ENCODE measurements at places on chromosomes 2 and 18. TPM values are rescaled to one million over a fixed set of nuclear protein-coding genes. Genes with fewer than 3 reads are reported as not detected.

DNA sequence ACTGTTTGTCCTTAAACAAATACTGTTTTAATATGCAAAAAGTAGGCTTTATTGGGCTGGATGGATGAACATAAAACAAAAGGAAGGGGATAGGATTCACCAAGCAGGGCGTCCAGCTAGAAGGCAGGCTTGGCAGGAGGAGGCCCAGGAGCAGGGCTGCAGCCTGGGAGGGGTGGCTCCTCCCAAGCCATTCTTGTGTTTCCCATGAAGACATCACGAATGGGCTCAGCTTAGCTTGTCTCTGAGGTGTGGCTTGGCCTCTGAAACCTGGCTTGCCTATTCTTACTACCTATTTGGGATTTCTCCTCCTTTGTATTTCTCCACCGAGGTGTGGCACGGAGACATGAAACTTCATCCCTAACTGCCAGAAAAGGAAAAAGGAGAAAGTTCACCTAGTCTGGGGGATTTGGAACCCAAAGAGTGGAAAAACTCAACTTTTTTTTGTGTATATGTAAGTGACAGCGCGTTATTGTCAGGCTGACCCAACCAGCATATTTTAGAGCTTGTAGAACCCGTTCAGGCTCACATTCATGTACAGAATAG lies 481.9 kb upstream of the SPRED2 start:
- no peak for DNase-seq

DNA sequence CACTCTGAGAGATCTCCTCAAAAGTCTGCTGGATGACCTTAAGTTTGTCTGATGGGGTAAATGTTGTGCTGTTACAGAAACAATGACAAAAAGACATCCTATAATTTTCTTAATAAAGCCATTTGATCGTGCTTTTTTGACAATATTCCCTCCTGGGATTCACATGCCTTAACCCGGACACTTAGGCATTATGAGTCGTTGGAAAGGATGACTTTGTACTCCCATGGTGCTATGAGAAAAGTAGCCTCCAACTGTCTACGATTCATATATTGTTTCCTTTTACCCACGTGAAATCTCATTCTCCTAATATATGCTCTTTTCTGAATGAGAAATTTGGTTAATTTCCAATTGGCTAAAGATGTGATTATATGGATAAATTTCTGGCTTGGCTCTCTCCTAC lies 6.1 kb upstream of the MPP4 start:
- DNase-seq, result no peak

DNA sequence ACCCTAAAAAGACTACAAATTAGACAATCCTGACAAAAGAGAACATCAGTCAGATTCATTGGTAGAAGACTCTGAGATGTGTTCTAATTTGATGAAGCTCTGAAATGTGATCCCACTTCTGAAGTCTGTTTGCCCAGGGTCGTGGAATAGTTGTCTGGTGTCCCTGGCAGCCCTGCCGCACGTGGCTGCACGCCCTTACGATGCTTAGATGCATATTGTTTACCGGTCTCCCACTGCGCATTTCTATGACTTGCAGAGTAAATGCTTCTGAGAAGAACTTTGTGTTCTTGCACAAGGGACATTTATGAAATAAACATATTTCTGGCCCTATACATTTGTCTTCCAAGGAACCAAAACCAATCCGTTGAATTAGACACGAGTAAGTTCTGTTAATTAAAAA lies 243.2 kb downstream of the BABAM2 start:
- no peak for DNase-seq

GRCh38 chr2:104919127-104919526 lies 65.2 kb downstream of the POU3F3 start:
- no peak for DNase-seq

DNA sequence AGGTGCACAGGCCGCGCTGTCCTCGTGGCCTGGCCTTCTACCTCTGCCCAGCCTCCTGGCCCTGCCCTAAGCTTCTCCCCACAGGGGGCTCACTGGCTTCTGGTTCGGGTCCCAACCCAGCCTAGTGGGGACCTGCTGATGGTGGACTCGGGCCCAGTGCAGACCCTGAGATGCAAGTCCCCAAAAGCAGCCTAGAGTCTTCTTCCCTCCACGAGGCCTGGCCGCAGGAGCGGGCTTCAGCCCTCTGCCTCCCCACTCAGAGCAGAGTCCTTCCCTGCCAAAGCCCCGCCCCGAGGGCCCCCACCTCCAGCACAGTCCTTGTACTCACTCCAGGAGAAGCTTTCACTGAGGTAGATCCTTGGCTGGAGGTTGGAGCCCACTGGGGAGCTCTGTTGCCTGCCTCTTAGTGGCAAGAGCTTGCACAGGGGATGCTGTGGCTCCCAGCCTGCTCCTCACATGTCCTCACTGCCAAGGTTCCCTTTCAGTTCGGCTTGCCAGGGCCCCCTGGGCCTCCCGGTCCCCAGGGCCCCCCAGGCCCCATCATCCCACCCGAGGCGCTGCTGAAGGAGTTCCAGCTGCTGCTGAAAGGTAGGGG lies 3.6 kb downstream of the ERFE start:
- peak; percentile 29 for DNase-seq

DNA sequence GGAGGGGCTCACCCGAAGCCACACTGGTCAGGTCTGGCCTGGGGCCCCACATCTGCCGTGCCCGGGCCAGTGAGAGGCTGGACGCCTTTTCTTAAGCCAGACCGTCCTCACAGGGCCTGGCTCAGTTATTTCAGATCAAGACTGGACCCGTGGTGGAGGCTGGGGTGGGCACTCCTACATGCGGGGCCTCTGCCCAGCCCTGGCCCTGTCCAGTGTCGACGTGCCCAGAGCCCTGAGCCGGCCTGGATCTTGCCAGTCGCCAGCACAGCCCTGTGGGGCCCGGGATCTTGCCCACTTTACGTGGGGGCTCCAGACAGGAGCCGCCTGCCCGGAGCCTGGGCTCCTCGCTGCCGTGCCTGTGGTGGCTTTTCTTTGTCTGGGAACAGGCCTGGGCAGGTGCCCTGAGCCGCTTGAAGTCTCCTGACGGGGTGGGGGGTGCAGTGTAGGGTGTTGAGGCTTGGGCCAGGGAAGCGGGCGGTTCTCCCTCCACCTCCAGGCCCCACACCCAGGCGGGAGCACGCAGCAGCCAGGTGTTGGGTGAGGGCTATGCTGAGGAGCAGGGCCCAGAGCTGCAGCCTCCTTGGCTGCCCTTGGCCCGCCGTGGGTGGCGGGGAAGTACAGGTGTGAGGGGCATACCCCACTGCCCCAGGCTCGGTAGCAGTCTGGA lies 6.0 kb downstream of the GPC1 start:
- no peak for DNase-seq

GRCh38 chr2:5869936-5870335 lies 177.8 kb downstream of the SOX11 start:
- no peak for DNase-seq

- no peak for DNase-seq
Measured at GRCh38 chr2:4753721-4754120, 938.5 kb upstream of the SOX11 start.

- no peak for DNase-seq
Measured at GRCh38 chr2:226488034-226488433, 311.6 kb downstream of the IRS1 start.

- no peak for DNase-seq
Measured at GRCh38 chr2:190387422-190387821, 20.7 kb upstream of the MFSD6 start.

- no peak for DNase-seq
Measured at GRCh38 chr2:104698276-104698675, 155.6 kb upstream of the POU3F3 start.

- DNase-seq, result no peak
Measured at GRCh38 chr2:8527676-8528075, 154.2 kb upstream of the ID2 start.

GRCh38 chr2:207357216-207357615 lies 172.5 kb upstream of the CREB1 start:
- DNase-seq, result no peak

DNA sequence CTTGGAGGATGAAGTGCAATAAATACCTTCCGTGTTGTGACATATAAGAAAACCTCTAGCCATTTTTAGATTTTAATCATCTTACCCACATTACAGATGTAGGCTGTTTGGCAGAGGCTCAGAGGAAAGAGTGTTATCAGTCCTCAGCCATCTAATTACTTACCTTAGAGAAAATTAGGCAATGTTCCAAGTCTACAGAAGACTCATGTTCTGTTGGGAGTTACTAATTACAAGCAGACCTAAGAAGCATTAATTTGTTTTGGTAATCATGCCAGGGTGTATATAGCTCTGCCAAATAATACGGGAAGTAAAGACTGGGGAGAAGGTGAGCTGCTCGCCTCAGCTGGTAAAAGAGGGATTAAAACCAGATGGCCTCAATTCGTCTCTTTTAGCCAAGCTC lies 125.8 kb upstream of the PGAP1 start:
- peak; percentile 39 for DNase-seq

- no peak for DNase-seq
Measured at GRCh38 chr2:70330476-70330875, 28.6 kb upstream of the FAM136A start.

GRCh38 chr2:161983866-161984265 lies 90.1 kb downstream of the DPP4 start:
- no peak for DNase-seq

GRCh38 chr2:136117391-136117841 lies 533 bp downstream of the CXCR4 start:
- peak; percentile 71 for DNase-seq

DNA sequence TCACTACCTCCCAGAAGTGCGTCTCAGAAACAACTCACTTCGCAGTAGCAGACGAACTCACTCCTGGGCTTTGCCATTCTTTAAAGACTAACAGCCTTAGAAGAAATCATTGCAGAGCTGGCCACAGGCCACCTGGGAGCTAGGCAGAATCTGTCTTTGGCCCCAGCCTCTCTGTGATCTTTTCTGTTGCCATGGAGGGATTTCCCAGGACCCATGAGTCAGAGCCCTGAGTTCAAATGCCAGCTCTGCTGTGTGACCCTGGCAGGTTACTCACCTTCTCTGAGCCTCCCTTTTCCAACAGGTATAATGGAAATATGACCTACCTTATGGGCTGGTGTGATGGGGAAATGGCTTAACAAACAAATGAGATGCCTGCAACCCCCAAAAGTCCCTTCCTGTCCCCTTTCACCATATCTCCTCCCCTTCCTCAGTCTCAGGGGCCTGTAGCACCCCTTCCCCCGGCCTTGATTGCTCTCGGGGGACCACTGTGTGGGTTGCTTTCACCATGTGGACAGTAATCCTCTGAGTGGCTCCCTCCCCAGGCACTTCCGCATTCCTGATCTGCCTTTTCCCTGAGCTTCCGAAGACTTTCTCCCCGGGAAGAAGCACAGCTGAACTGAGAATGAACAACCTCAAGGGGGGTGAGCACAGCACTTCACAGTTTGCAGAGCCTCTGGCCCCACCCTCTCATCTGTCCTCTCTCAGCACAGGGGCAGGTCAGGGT lies 34.0 kb upstream of the SLC66A3 start:
- no peak for DNase-seq

DNA sequence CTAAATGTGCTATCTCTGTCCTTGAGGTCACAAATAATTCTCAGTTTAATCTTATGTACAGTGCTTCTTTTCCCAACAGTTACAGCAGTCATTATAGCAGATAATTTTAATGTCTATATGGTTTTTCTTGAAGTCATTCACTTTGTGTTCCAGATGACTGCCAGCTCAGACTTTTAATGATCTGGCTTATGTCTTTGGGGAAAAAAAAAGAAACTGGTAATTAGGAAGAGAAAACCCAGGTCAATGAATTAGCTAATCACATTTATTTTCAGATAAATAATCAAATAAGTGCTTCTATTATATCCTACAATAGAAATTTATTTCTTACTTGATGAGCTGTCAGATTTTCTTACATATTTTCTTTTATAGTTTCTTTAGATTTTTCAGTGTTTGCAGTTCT lies 96.0 kb downstream of the COMMD1 start:
- peak; percentile 23 for DNase-seq

DNA sequence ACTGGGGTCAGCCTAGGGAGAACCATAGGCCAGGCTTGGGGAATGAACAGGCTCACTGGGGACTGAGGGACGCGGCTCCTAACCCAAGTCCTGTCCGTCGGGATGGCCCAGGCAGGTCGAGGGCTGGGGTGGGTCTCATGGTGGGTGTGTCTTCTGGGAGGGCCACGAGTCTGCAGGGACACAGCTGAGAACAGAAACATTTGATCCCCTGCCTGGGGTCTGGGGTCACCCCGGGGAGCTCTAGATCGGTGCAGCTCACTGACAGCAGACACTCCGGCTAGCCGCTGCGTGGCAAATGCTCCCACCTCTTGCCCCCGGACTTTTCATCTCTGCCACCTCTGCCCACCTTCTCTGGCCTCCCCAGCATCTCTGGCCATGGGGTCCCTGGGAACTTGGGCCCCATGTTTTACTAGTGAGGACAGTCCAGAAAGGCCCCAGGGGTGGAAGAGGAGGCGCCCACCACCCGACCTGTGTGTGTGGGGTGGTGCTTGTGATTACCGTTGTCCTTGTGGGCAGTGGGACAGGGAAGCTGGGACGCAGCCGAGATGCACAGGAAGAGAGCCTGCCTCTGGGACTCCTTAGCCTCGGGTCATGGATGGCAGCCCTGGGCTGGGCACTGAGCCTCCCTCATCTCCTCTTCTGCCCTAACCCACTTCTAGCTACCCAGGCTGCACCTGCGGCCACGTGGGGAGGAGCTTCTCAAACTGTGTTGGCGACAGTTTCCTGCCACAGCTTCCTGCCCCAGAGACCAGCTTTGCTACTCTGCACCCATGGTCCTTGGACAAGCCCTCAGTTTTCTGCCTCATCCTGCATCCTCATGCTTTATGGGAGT lies 4.9 kb downstream of the ZAP70 start:
- no peak for DNase-seq

- DNase-seq, result no peak
Measured at GRCh38 chr2:55097461-55098410, 47.5 kb upstream of the RTN4 start.

- no peak for DNase-seq
Measured at GRCh38 chr2:105820691-105821090, 76.0 kb downstream of the NCK2 start.

DNA sequence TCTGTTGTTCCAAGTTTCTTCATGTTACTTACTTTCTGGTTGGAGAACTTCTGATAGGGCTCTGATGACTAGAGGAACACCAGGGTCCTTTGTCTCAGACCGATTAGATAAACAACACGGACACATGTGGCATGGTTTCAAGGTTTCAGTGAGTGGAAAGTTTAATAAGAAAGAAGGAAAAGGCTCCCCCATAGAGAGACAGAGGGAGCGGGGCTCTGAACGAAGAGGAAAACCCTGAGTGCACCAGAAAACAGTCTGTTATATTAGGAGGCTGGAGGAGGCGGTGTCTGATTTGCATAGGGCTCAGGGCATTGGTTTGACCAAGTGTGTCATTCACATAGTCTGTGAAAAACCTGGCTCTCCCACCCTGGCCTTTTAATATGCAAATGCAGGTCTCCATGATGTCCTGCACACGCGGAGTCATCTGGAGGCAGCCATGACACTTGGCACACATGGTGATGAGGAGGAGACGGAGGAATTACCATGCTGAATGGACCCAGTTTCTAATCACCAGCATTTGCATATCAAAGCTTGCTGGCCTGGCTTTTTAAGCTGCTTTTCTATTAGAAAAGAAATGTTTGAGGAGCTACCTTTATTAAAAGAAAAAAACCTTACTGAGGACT lies 94.2 kb downstream of the PTPN4 start:
- DNase-seq, result no peak

The MOCOS gene
- 1.2 TPM for polyA plus RNA-seq

The MAPK4 gene
- 0.02 TPM for polyA plus RNA-seq

The GCG gene
- not detected for polyA plus RNA-seq

The HOXD13 gene
- polyA plus RNA-seq, result not detected

The TFCP2L1 gene
- not detected for polyA plus RNA-seq

The AQP12A gene
- not detected for polyA plus RNA-seq

The ZNF512 gene
- 22.3 TPM for polyA plus RNA-seq

The CPO gene
- not detected for polyA plus RNA-seq

The DES gene
- polyA plus RNA-seq, result 0.21 TPM

The STAT4 gene
- 0.12 TPM for polyA plus RNA-seq

The CHRNA1 gene
- 0.08 TPM for polyA plus RNA-seq

The ZDBF2 gene
- 1.9 TPM for polyA plus RNA-seq

The TEKT4 gene
- polyA plus RNA-seq, result not detected

Data from SK-N-SH (cell line).